Iris pigment epithelial cell (primary cell): ENCODE measurements at places on chromosomes 5 and 9.

GRCh38 chr5:157665467-157666070 is 5.8 kb upstream of the C5orf52 start:
- peak; percentile 90 for DNase-seq

DNA sequence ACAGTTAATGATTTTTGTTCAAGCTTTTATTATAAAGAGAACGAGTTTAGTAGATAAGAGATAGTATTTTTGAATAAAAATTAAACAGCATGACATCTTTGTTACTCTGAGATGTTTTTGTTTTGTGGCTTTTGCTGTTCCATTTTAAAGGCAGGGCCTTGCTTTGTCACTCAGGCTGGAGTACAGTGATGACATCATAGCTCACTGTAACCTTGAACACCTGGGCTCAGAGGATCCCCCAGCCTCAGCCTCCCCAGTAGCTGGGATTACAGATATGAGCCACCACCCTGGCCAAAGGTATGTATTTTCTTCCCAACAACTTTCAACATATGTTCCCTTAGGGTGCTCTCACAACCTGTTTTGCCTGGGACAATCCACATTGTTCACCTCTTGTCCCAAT is 730.9 kb upstream of the RGMB start:
- DNase-seq: no peak

DNA sequence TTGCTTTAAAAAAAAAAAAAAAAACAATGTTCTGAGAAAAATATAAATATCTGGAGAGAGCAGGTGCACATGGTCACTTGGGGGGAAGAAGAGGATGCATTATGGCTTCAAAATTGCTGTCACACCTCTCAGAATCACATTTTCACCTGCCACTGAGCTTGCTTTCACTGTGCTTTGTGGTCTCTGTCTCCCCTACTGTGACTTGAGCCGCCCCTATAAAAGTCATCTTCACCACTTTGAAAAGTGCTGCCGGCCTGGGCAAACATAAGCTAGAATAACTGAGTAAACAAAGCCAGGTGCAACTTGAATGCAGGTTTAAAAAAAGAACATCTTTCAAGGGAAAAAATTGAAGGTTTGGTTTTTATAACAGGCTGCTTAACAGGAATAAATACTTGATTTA is 368.1 kb upstream of the GRIA1 start:
- no peak for DNase-seq

DNA sequence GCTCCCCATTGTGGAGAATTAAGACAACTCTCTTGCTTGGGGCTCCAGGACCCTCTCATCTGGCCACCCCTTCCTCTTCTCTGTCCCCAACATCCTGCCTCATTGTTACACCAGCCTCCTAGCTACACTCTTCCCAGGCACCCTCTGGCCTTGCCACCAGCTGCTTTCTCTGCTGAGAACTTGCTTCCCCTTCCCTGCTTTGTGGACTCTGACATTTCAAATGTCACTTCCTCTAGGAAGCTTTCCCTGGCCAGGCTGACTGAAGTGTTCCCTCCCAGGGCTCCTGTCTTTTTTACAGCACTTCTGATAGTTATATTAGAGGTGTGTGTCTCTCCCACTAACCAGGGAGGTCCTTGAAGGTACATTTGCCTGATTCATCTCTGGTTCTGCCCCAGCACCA is 194.0 kb upstream of the KLF4 start:
- DNase-seq: no peak

DNA sequence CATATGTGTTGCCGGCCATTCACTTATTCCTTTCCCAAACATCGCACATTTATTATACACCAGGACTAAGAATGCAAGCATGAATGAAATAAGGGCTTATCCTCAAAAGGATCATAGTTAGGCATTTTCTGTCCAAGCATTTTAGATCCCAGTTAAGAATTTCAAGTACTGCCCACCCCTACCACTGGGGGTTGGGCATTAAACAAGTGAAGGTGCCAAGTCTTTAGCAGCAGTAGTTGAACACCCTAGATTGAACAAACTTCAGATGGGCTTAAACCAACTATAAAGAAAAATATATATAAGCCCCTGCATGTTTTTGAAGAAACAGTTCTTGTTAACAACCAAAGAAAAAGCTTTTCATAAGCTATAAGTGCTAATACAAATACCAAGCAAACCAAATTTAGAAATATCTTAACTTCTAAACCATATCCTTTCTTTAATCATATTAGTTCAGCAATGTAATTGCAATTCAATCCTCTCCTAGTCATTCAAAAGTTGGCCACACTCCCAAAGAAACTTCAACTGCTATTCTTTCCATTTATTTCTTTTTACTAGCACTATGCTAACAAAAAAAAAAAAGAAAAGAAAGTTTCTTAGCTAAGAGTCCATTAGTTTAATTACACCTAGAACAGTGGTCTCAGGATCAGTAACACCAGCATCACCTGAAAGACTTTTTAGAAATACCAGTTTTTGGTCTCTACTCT is 149.8 kb downstream of the MLLT3 start:
- peak; percentile 4 for DNase-seq

DNA sequence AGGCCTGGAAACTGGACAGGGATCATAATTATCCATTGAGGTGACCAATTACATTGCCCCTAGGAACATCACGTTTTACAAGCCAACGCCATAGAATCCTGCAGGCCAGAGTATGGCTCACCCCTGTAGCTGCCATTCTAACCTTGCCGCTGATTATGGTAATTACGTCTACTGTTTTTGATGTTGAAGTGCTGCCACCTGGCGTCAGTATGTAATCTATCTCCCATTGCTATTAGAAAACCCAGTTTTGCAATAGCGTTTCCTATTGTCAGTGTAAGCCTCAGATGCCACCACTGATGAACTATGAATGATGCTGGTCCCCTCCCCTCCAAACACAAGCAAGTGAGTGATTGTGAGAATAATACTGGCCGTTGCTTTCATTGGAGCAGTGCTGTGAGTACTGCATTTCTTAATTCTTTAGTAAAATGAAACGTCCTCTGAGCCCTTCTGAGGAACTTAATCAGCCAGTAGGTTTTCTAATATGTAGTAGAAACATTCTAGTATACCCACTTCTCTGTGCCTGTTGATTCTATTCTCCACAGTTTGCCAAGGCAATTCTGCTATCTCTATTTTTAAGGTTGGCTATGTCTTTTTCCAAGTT is 100.5 kb upstream of the NMUR2 start:
- DNase-seq: peak; percentile 54

DNA sequence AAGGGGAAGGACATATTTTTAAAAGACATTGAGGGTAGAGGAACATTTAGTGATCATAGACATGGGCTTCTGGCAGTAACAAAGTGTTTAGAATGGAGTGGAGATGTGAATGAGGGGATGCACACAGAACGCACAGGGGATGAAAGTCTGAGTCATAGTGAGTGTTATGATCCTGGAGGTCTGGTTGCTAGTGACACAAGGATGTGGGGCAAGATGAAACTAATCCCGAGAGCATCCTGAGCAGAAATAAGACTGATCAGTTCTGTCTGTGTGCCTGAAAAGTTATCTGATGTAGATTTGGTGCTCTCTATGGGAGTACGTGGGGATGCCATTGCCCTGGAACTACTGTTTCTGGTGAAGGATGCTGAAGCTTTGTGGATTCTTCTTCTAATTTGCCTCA is 141.1 kb downstream of the CHSY3 start:
- peak; percentile 7 for DNase-seq

- peak; percentile 82 for DNase-seq
Measured at GRCh38 chr9:96686638-96687335, 31.7 kb upstream of the PRXL2C start.

GRCh38 chr9:89669361-89669842 is 64.6 kb downstream of the GADD45G start:
- DNase-seq: no peak

GRCh38 chr9:13131416-13131815 is 148.1 kb downstream of the MPDZ start:
- DNase-seq: no peak

DNA sequence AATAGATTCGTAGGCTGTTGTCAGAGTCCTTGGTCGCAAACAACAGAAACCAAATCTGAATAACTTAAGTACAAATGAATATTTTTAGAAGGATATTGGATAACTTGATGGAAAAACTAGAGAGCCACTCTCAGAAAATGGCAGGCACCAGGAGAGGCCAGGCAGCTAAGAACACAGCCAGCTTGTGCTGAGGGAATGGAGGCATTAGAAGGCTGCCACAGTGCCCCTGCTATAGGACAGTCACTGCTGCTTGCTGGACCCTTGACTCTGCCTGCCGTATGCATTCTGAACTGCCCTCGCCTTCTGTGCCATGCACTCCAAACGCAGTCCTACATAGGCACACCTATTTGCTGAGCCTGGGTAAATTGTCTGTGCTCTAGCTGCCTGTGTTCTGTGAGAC is 78.6 kb downstream of the MAST4 start:
- no peak for DNase-seq

- peak; percentile 31 for DNase-seq
Measured at GRCh38 chr5:130164966-130165365, 260.7 kb downstream of the CHSY3 start.

- DNase-seq: no peak
Measured at GRCh38 chr9:68541568-68541967, 885 bp upstream of the TMEM252 start.

DNA sequence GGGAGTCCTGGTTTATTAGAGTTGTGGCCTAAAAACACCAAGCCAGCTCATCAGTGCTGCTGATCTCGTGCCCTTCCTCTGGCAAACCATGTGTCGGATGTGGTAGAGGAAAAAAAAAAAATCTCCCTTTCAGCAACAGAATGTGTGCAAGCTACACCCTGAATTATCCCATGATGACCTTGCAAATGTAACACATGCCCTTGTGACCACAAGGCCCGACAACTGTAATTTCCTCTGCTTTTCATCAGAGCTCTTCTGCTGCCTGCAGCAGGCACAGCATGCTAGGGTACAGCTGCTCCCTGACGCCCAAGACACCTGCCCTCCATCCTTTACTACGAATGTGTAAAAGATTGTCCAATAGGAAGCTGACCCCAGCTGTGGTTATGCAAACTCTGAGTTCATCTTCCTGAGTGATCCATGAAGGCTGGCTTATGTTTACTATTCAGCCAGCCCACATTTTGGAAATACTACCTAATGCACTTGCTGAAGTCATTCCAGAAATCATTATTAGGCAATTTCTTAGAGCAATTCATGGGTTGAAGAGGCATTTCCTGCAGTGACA is 14.6 kb upstream of the BNC2 start:
- DNase-seq: peak; percentile 89

DNA sequence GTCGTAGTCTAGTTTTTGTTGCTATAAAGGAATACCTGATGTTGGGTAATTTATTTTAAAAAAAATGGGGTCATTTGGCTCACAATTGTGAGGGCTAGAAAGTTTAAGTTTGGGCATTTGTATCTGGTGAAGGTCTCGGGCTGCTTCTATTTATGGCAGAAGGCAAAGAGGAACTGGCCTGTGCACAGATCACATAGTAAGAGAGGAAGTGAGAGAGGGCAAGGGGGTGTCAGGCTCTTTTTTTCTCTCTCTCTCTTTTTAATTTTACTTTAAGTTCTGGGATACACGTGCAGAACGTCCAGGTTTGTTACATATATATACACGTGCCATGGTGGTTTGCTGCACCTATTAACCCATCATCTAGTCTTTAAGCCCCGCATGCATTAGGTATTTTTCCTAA is 453.3 kb downstream of the DIRAS2 start:
- DNase-seq: no peak
